ENCODE measurements at places on chromosomes 6 and 20.
A peak's percentile ranks its signal among the peaks of the same experiment; 100 is the strongest.

DNA sequence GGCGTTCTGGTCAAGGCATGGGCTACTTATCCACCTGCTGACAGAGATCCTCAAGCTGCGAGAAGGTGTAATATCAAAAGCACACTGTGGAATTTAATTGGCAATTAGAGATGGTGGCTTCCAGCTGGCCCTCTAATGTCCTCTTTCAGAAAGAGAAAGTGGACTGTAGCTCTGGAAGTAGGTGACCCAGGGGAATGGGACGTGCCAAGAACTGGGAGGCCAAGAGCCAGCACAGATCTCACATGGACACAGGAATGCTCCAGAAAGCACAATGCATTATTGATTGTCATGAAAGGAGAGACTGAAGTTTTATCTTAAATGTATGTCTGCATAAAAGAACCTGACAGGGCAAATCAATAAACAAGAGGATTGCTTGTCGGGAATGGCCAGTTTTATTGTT lies 198.6 kb upstream of the CDH4 start:
- DNase-seq: no peak

DNA sequence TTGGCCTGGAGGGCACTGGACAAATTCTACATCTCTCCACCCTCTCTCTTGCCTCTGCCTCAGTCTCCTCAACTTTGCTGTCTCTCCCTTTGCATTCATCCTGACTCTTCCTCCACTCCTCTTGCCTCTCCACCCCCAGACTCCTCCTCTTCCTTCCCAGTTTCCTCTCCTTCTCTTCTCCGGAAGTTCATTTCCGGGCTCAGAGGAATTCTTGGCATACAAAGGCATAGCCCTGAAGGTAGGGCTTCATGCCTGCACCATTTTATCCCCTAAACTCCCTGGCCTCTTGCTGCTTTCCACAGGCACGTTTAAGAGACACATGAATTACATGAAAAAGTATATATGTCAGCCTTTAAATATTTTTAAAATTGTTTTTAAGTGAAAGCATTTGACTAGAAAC lies 10.6 kb downstream of the BFSP1 start:
- DNase-seq: no peak

GRCh38 chr6:127813699-127814027 lies 87.2 kb downstream of the THEMIS start:
- no peak for DNase-seq

DNA sequence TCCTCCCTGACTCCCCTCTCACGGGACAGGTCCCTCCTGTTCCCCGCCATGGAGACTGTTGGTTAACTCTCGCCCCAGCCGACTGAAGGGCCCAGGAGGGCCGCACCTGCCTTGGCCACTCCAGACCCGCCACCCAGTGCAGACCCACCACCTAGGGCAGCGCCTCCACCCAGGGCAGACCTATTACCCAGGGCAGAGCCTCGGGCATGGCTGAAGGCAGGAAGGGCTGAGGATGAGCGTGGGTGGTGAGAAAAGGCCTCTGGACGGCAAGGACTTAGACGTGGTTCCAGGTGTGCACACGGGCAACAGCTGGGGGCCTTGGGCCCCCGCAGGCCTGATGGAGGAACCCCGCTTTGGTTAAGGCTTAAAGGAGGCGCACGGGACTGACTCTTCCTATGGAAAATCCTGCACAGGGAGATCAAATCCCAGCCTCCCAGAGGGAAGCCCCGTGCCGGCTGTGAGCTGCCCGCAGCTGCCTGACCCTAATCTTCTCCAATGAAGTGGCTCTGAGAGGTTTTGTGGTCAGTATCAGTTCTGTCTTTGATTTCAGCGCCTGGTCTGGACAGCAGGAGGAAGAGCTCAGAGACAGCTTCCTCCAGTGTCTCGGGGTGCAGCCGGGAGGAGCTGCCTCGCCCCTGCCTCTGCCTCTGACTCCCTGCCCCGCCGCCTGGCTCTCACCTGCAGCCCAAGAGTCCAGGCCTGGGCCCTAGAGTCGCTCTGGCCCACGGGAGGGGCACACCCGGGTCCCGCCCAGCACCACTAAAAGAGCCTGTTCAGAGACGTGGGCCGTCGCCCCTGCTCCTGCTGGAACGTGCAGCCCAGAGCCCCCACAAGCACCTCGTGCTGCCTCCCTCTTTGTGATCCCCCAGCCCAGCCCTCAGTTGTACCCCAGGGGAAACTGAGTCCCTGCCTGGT lies 12.1 kb upstream of the CHRNA4 start:
- no peak for DNase-seq

- no peak for DNase-seq
Measured at GRCh38 chr6:118700531-118700930, 49.1 kb upstream of the CEP85L start.

DNA sequence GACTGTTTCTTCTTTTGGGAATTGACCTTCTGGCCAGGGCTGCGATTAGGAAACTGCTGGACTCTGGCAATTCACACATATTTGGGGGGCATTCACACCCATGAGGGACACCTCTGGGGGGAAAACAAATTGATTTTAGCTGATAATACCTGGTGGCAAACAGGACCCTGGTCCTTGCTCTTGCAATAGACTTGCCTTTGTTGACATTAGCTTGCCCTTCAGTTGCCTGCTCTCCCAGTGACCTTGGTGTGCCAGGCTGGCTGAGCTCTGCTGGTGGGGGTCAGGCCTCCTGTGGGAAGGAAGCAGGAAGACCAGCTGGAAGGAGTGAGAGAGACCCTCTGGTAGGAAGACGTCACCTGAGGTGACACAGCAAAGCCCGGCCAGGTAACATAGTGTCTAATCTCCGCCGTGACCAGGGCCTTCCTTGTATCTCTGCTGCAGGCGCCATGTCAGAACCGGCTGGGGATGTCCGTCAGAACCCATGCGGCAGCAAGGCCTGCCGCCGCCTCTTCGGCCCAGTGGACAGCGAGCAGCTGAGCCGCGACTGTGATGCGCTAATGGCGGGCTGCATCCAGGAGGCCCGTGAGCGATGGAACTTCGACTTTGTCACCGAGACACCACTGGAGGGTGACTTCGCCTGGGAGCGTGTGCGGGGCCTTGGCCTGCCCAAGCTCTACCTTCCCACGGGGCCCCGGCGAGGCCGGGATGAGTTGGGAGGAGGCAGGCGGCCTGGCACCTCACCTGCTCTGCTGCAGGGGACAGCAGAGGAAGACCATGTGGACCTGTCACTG lies 5.3 kb downstream of the CDKN1A start:
- no peak for DNase-seq

DNA sequence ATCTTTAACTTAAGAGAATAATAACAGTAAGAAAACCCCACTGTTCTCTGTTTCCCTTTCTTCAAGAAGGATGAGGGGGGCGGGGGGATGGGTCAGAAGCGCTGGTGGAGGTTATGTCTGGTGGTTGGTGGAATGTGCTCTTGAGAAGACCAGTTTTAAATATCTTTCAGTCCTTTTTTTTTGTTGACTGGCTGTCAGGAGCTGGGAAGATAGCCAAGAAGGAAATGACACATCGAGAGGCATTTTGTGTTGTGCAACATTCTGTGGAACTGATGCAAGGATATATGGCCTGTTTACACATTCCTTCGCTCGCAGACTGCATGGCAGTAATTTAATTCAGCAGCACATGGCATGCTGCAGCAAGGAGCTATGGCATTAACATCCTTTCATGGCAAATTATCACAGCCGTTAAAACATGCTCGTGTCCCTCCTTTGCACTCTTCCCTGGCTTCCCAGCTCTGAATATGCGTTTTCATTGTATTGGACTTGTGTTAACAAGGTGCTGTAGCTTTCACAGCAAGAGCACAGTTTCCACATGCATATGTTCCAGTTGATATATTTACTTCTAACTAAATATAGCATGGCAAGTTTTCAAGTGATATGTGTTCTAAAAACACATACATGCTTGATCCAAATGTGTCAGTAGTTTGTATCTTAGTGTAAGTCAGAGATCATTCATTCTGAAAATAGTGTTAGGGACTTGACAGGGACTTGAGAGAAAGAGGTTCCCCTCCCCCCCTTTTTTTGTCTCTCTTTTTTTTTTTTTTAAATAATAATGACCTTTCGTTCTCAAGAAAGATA lies 68.2 kb upstream of the SUPT3H start:
- no peak for DNase-seq

DNA sequence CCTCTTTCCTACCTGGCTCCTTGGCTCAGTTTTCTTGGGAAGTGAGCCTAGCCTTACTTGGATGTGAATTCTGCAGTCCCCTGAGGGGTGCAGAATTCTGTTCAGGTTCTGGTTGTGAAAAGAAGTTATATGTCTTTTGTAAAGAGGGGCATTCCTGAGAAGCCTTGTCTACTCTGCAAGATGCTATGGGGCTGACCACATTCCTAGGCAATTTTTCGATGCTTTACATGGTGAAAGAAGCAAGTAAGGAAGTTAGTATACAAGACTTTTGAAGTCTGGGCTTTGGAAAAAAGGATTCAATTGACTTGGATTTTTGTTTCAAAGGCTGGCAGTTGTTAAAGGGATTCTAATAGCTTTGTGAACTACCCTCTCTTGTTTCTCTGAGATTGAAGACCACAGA lies 167.9 kb upstream of the STMND1 start:
- no peak for DNase-seq

- DNase-seq: peak; percentile 22
Measured at GRCh38 chr6:159608961-159609651, 83.9 kb downstream of the SOD2 start.

- DNase-seq: no peak
Measured at GRCh38 chr20:38169636-38170193, 4.6 kb upstream of the TGM2 start.

DNA sequence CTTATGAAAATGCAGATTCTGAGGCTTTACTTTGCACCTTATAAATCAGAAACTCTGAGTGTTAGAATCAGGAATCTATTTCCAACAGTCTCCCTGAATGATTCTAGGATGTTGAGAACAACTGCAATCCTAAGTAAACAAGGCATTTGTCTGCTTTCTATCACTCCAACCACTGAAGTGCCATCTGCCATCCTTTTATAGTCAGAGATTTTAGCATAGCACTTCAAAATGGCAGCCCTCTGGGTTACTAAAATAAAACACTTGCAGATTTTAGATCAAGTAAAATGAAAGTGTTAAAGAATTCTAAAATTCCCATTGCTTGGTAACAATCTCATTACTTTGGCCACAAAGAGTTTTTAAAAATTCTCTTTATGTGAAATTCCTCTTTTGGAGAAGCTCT lies 258.9 kb downstream of the CD109 start:
- DNase-seq: no peak

GRCh38 chr20:51042064-51042463 lies 19.2 kb upstream of the KCNG1 start:
- no peak for DNase-seq

DNA sequence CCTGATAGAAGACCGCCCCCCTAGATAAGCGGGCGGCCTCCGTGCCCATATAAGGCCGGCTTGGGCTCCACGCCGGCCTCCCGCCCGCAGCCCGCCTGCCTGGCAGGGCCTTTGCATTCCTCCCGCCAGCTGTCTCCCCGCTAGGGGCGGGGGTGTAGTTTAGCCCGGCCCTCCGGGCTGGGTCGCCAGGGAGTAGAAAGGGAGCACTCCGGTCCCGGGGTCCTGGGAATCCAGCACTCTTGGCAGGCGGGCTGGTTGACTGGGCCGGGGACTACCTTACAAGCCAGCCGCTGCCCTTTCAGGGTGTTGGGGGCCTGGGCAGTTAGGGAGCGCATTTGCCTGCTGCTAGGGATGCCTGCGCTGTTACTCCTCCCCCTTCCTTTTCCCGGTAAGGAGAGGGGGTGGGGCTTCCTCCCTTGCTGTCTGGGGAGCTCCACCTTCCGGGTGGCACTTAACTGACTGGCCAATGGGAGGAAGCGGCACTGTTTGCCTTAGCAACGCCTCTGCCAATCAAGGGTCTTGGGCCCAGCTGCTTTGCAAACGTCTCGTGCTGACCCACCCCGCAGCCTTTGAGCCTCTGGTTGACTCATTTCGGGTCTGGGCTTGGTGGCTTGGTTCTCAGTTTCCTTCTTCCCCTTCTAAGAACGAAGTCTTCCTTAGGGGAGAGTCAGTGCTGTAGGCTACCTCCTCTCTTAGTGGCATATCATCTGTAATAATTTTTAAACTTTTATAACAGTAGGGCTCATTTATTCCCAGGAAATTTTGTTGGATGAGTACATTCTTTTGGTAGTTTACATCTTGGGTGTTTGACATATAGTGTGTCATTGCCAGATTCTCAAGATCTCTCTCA lies 3.4 kb downstream of the SRF start:
- peak; percentile 99 for DNase-seq

DNA sequence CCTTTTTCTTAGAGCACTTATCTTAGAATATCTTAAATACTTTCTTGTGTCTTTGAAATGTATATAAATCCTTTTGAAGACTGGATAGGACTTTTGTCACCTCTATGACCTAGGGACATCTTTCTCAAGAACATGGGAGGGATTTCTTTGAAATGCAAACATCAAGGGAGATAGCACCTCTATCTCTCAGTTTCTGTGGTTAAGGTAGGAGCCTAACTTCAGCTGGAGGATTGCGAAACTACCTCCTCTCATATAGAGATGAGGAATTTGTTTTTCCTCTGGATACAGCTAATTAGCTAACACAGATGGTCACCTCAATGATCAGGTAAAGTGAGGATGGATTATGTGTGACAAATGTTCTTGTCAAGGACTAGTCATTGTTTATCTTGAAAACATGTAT lies 631.3 kb upstream of the IMPG1 start:
- DNase-seq: no peak

- DNase-seq: no peak
Measured at GRCh38 chr6:144855812-144856531, 570.8 kb downstream of the UTRN start.

DNA sequence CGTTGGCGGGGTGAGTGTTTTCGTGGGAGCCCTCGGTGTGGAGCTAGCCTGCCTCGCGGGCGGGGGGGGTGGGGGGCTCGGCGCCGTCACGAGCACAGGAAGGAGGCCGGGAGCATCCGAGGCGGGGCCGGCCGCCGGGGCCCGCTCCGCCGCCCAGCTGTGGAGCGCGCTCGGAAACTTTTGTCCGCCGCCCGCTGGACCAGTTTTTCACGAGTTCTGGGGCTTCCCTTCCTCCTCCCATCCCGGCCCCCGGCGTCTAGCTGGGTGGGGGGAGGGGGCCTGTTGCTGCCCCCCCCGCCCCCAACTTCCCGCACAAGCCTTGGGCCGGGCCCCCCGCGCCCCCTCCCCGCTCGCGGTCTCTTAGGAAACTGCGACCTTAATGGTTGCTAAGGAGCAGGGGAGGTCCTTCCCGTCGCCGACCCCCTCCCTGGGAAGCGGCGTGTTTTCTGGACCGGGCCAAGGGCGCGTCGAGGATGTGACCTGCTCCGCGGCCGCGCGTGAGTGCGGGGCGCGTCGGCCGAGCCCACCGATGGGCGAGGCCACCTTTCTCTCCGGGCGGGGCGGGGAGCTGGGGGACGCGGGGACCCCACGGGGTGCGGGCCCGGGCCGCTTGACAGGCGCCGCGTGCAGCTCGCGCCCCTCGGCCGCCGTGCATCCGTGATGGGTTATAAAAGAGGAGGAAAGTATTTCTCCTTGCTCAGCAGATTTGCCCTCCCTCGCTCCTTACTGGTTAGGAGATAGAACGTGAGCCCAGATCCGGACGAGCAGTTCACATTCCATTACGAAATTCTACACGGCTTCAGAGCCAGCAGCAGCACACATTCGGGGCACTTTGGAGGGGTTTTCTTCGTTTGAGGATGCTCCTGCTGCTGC lies 1.4 kb downstream of the RREB1 start:
- peak; percentile 33 for DNase-seq

- DNase-seq: peak; percentile 96
Measured at GRCh38 chr6:156953479-156954146, 176.4 kb downstream of the ARID1B start.
